ENCODE measurements at places on chromosomes 1 and 21. TPM values are rescaled to one million over a fixed set of nuclear protein-coding genes. Genes with fewer than 3 reads are reported as not detected.
A peak's percentile ranks its signal among the peaks of the same experiment; 100 is the strongest.

GRCh38 chr1:17301767-17302166 is 6.2 kb upstream of the PADI4 start:
- no peak for DNase-seq

GRCh38 chr1:183101841-183102276 is 78.6 kb downstream of the LAMC1 start:
- DNase-seq, result no peak

DNA sequence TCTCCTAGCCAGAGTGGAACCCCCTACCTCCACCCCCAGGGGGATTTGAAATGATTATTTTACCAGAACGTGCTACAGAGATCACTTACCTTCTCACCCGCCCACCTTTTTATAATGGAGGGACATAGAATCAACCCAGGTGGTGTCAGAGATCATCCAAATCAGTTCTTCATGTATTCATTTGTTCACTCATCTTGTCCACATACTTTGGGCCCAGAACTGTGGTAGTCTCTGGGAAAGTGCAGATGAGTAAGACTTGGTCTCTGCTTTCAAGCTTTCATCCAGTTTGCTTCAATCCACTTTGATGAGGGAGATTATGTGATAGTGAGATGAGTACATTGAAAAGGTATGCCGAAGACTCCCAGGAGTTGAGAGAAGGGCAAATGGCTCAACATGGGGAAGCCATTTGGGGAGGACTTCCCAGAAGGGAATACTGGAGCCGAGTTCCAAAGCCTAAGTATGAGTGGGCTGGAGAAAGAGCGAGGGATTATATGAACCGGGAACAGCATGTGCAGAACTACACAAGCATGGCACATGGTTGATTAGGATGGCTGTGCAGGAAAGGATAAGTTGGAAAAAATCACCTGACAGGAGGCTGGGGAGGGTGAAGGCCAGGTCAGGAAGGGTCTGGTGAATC is 1.9 kb downstream of the FGGY start:
- DNase-seq, result no peak

DNA sequence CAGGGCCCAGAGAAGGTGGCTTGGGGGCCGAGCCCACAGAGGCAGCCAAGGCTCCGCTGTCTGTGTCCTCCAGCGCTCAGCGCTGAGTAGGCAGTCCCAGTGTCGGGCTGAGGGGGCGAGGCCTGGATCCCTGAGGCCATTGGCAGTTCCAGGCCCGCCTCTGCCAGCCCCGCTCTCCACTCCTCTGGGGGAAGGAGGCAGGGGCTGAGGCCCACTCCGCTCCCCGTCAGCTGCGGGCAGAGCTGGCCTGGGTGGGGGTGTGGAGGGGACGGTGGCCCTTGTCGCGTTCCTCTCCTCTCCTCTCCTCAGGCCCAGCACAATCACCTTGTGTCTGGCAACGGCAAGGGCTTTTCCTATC is 132.8 kb downstream of the CASZ1 start:
- no peak for DNase-seq

DNA sequence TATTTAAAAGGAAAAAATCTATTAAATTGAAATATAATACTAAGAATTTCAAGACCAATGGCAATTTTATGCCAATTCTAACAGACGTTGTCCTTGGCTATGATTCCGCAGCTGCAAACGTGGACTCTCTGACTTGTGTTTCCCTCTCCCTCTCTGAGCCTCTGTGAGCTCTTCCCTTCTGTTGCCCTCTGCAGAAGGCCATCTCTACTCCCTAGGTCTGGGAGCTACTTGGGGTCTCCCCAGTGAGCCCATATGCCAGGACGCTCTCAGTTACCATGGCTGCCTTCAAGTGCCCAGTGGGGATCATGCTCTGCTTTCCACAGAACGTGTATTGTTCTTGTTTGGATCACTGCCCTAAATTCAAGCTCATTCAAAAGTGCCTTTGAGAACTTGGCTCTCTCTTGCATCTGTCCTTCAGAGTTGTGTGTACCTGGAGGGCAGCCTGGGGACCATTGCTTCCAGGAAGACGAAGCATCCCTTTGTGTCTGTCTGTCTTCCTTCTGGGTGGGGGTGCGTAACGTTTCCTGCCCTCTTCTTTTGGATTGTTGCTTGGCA is 97.5 kb upstream of the TSPAN2 start:
- no peak for DNase-seq

GRCh38 chr1:179939941-179940340 is 14.7 kb upstream of the CEP350 start:
- no peak for DNase-seq

DNA sequence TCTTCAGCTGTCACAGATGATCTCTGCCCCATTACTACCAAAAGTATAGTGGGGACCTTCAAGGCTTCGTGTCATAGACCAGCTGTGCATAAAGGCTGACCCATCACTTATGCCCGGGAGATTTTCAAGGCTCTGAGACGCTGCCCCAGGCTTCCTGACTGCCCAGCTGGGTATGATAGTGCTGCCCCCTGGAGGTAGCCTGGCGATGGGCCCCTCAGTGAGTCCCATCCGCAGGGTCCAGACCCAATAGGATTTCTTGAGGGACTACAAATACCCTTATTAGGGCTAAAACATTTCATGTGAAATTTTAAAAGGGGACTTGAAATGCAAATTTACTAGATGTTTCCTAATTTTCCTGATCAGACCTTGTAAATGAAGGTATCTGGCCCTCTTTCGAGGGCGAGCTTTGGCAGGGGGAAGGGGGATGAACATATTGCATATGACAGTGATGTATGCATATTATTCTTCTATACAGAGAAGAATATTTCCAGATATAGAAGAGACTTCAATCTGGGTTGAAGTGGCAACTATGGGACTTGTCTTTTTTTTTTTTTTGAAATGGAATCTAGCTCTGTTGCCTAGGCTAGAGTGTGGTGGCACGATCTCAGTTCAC is 11.7 kb upstream of the FCMR start:
- peak; percentile 73 for DNase-seq

- DNase-seq, result no peak
Measured at GRCh38 chr1:183837062-183837461, 32.1 kb downstream of the RGL1 start.

DNA sequence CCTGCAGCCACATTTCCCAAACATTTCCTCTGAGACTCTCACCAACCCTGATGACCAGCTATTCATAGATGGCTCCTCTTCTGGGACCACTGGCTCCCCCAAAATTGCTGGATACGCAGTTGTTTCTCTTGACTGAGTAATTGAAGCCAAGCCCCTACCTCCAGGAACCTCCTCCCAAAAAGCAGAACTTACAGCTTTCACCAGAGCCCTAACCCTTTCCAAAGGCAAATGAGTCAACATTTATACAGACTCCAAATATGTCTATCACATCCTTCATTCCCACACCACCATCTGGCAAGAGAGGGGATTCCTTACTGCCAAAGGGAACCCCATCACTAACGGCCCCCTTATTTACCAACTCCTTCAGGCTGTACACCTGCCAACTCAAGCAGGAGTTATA is 20.3 kb upstream of the CA6 start:
- DNase-seq, result no peak

- no peak for DNase-seq
Measured at GRCh38 chr21:46553993-46554392, 50.9 kb downstream of the S100B start.

- no peak for DNase-seq
Measured at GRCh38 chr1:19831441-19831840, 16.4 kb upstream of the RNF186 start.

DNA sequence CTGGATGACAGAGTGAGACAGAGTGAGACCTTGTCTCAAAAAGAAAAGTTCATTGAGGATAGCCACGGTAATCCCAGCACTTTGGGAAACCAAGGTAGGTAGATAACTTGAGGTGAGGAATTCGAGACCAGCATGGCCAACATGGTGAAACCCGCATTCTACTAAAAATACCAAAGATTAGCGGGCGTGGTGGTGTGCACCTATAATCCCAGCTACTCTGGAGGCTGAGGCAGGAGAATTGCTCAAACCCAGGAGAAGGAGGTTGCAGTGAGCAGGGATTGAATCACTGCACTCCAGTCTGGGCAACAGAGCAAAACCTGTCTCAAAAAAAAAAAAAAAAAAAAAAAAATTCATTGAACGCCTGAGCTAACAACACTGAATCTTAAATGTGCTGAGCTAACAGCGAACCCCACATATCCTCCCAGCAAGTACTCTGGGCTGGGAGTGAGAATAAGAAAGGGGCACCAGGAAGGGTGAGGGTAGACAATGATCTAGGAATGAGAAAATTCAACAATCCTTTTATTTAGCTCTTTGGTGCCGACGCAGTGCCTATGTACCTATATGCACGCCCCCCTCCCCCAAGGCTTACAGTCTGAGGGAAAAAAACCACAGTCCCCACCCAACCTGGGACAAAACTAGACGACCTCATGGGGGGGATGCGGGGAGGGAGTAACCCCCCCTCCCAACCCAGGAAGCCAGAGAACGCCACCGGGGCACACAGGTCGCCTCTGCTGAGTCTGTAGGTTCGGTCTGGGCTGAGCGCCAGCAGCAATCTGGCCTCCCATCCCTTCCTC is 1.4 kb upstream of the CACNA1S start:
- no peak for DNase-seq

GRCh38 chr1:234593109-234593508 is 16.9 kb downstream of the IRF2BP2 start:
- DNase-seq, result no peak

DNA sequence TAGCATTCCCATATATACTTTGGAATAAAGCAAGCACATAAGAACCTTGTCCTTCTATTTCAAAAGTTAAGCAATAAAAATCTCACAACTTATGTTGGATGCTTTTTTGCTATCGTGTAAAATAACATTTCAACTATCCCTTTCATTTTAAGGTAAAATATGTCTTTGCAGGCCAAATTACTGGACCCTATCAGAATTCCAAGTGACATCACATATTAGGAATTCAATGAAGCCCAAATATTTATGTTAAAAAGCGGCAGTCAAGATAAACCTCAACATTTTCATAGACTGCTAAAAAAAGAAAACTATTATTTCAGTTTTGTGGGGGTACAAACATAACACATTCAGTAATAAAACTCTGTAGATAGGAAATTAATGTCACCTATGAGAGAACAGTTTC is 252.0 kb downstream of the KCTD3 start:
- no peak for DNase-seq

DNA sequence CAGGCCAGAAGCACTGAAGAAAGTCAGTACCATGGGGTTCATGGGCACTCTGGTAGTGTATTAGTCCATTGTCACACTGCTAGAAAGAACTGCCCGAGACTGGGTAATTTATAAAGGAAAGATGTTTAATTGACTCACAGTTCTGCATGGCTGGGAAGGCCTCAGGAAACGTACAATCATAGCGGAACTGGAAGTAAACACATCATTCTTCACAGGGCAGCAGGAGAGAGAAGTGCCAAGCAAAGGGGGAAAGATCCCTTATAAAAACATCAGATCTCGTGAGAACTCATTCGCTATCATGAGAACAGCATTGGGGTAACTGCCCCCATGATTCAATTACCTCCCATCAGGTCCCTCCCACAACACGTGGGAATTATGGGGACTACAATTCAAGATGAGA is 20.2 kb upstream of the ROR1 start:
- DNase-seq, result no peak

GRCh38 chr1:9313576-9313975 is 20.9 kb downstream of the SPSB1 start:
- DNase-seq, result no peak

DNA sequence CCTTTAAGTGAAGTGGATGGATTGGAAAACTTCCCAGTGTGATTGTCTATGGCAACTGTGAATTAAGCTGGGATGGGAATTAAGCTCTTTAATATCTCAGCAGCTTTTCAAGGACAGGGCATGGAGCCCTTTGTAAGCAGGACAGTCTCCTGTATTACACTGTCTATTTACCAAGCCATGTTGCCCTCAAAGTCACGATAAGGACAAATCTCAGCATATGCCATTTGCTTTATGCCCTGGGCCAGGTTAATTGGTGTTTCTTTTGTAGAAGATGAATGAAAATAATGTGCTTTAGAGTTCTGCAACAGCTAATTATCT is 17.6 kb downstream of the UTP25 start:
- no peak for DNase-seq

GRCh38 chr1:204464701-204465100 is 29.9 kb downstream of the PIK3C2B start:
- DNase-seq, result no peak

DNA sequence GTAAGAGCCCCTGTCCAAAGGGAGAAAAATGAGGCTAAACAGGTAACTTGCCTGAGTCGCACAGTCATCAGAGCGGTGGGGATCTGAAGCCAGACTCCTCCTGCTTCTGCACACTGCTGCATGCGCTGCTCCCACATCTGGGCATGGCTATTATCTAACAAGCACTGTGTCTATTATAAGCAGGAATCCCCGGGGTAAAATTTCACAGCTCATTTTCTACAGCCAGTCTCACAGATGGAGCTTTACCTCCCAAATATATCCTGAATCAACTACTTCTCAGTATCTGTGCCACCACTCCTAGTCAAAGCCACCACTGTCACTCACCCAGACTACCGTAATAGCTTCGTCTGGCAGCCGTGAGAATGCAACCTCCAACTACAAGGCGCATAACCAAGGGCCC is 9.8 kb downstream of the MTOR start:
- DNase-seq, result no peak

GRCh38 chr21:46124926-46125845 is 27.3 kb downstream of the COL6A2 start:
- peak; percentile 37 for DNase-seq

DNA sequence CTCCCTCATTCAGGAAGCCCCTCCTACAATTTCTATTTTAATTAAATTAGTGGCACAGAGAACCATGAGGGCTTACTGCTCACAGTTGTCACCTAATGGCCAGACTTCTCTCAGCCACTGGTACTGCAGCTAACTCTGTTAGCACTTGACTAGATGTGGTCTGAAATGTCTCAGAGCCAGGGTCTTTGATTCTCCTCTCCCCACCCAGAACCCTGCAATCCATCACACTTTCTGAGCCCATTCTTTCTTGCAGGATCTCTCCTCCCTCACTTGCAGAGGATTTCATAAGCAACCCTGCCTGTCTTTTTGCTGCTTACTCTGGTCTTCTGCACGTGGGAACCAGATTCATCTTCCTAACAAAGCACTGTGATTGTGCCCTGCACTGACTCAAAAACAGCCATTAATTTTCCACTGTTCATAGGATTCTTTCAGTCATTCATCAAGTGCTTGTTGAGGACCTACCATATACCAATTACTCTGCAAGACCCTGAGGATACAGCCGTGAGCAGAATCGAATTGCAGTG is 108.4 kb downstream of the EDEM3 start:
- no peak for DNase-seq

DNA sequence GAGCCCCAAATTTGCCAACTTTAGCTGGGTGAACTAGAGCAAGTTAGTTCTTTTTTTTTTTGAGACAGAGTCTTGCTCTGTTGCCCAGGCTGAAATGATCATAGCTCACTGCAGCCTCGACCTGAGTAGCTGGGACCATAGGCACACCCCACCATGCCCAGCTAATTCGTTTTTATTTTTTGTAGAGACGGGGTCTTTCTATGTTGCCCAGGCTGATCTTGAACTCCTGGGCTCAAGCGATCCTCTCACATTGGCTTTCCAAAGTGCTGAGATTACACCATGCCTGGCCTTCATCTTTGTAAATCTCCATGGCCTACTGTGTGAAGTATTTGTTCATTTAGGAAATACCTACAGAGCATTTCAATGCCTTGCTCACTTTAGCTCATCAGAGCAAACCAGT is 105.6 kb upstream of the SLC44A3 start:
- DNase-seq, result no peak

The APP gene
- total RNA-seq, result 25.1 TPM

The SPRR4 gene
- total RNA-seq, result not detected

The MCOLN3 gene
- 2.2 TPM for total RNA-seq

The GBP4 gene
- 69.7 TPM for total RNA-seq

The GPR61 gene
- total RNA-seq, result 0.16 TPM

The NPR1 gene
- 0.05 TPM for total RNA-seq

The CELA2A gene
- total RNA-seq, result not detected

The NFASC gene
- 0.14 TPM for total RNA-seq

The MYOC gene
- total RNA-seq, result not detected

The HPDL gene
- 23.4 TPM for total RNA-seq

The CLDN14 gene
- not detected for total RNA-seq
